RKO (cell line): ENCODE measurements at places on chromosomes 6 and 20.

GRCh38 chr6:21873562-21873961 lies 280.0 kb downstream of the SOX4 start:
- peak; percentile 11 for DNase-seq

DNA sequence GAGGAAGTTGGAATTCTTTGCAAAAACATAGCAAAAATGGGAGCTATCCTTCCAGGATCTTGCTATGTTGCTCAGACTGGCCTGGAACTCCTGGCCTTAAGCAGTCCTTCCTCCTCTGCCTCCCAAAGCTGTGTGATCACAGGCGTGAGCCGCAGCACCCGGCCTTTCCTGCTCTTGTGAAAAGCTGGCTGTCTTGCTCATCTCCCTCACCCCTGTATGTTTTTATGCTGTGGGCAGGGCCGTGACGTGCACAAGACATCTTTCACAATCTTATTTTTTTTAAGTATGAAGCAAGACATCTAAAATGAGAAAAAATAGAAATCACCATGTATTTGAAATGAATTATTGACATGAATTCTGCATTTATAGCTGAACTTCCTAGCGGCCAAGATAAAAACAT lies 110.4 kb downstream of the SAMD5 start:
- DNase-seq: no peak

DNA sequence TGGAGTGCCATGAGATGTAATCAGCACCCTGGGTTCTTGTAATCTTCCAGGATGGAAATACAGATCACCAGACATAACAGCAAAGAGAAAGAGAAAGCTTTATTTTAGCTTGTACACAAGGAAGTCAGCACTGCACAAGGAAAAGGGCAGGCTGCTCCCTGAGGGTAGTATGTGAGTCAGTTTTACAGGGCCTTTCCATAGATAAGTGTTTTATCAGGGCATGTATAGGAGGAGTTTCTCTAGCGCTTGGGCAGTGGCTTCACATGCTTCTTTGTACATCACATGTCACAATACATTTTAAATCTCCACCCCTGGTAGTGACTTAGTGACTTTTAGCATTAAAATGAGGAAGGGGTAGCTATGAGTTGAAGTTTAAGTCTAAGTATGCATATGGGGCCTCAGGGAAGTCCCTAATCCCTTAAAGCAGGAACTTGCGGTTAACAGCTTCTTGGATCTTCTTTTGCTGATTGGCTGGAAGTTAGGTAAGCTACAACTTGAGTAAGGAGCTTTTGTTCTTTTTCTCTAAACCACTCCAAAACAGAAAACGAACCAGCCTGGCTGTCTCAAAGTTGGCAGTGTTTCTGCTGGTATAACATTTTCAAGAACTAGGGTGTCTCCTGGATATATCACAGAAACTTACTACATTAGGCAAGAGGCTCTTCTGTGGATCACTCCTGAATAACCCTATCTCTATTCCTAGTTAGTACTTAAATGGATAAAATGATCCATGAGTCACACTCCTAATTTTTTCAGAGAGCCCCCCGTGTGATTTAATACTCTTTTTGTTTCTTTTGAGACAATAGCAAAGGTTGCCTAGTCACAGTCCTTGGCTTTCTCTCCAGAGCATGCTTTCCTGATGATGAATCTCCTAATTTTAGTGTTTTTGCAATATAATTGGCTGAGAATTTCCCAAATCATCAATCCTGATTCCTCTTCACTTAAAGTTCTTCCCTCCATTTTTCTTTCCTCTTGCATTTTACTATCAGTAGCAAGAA lies 60.2 kb downstream of the MRAP2 start:
- DNase-seq: no peak

- DNase-seq: no peak
These were observed 3.0 kb upstream of the ZSCAN26 start for GRCh38 chr6:28263922-28264321.

DNA sequence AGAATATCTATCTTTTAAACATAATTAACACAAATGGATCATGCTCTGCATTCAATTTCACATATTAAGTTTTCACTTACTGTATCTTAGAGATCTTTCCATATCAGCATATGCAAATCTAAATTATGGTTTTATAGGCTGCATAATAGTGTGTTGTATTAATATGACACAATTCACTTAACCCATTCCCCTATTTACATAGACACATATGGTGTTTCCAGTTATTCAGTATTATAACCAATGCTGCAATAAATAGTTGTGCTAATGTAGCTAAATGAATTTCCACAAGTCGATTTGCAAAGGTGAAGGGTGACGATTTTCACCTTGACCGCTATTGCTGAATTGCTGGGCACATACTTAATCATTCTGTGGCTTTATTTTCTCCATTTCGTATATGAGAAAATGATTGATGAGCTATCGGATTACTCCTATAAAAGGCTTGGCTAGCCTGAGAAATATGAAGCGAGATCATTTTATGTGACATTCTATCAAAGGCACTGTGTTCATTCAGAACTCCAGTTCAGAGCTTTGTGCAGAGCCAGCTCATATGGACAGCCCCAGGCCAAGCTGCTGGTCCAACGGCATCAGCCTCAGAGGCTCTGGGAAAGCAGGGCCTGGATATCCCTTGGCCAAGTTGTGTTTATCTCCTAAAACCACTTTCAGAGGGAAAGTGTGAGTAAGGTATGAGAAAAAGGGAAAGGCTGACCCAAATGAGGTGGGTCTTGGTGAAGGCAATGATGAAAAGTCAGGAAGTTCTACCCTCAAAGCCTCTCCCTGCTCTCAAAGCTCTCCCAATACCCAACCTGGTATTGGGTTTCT lies 50.8 kb downstream of the GFOD1 start:
- DNase-seq: no peak

GRCh38 chr6:22636452-22636851 lies 67.1 kb downstream of the HDGFL1 start:
- DNase-seq: no peak

DNA sequence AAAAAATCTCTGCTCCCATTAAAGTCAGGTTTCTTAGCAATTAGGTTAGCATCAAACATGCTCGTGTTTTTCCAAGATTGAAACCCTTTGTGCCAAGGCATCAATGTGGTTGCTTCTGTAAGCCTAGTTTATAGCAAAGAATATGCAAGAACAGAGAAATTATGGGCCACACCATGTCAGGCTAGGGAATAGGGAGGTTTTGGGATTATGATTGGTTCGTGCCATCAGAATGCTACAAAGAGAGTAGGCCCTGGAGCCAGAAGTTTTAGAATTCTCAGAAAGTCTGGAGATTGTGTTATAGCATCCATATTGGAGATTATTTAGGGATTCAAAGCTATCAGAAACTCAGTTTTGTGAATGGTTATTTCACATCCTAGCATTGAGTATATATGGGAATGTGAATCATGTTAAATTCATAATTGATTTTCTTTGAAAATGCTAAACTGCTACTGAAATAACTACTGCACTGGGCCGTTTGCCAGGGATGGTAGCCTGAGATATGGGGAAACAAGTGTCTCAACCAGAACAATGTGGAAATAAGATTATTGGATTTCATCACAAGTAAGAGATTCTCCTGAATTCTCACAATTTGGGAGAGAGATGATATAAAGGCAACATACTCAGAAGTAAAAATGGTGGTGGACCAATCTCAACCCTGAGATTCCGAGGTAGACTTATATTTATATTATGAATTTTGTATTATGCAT lies 45.3 kb downstream of the ZNF292 start:
- DNase-seq: no peak

- peak; percentile 5 for DNase-seq
These were observed 8.4 kb downstream of the SLC35D3 start for GRCh38 chr6:136930528-136930927.

GRCh38 chr20:46592580-46593362 lies 42.3 kb upstream of the OCSTAMP start:
- DNase-seq: no peak

DNA sequence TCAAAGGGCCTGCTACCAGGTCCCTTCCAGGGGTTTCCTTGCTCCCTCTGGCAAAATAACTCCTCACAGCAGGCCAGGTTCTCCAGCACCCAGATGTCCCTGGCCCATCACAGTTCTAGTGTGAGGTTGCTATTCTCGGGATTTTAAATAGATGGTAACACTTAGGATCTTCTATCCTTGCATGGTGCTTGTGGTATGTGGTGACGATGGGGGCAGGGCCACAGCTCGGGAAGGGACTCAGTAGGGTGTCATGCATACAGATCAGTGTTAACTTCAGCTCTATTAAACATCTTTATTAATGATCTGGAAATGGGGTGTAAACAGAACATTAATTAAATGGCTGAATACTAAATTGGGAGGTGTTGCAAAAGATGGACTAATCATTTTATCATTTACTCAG lies 323.8 kb downstream of the QKI start:
- DNase-seq: no peak

DNA sequence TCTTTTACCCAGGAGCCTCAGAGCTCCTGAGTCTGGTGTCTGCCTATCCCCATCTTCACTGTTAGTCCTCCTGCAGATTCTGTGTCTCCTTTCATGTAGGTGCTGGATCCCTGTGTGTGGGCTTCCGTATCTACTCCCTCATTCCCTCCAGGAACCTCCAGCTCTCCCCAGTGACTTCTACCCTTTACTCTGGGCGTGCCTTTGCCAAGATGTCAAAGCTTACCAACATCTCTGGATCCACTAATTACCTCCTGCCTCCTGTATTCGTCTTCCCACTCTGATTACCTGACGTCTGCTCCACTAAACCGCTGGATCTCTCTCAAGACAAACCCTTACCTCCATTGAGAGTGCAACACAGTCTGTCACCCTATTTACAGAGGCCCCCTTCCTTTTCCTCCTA lies 2.2 kb upstream of the C6orf136 start:
- DNase-seq: no peak

DNA sequence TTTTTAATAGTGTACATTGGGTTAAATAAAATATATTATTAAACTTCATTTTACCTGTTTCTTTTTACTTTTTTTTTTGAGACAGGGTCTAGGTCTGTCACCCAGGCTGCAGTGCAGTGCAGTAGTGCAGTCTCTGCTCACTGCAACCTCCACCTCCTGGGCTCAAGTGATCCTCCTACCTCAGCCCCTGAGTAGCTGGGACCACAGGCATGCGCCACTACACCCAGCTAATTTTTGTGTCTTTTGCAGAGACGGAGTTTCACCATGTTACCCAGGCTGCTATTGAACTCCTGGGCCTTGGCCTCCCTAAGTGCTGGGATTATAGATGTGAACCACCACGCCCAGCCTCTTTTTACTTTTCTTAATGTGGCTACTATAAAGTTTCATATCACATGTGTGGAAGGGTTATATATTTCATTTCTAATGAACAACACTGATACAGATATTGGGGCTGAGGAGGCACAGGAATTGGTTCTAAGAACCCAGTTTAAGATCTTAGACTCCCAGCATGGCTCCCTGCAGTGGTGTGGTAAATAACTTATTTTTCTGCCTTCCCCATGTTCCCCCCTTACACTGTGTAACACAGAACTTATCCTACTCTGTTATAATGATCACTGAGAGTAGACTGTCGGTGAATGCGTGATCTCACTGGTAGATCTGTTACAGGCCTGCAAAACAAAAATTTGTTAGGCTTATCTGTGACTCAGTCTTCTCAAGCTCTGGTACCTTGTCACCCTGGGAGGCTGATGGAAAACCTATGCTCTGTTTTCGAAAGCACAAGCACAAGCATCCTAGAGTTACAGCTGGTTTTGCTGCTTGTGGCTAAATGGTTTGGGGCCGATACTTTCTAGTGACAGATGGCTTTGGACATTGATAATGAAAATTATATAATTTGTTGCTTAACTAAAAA lies 5.8 kb upstream of the ATXN1 start:
- no peak for DNase-seq

DNA sequence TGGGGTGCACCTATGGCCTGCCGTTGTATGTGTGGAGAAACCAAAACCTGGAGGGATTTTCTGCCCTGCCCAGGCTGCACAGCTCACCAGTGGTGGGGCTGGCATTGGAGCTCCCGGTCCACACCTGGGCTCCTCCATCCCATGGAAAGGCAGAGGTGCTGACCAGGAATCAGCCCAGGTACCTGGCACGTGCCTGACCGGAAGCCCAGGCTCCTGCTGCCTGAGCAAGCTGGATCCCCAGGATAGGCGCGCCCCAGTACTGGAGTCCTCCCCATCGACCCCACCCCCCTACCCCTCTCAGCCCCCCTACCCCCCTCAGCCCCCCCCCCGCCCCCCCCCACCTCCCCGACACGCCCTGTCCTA lies 39.9 kb upstream of the HMGA1 start:
- no peak for DNase-seq

- DNase-seq: no peak
These were observed 19.7 kb upstream of the MRPS18A start for GRCh38 chr6:43707269-43707668.

GRCh38 chr6:37125774-37126492 lies 44.0 kb upstream of the PIM1 start:
- DNase-seq: no peak

GRCh38 chr6:117444600-117444999 lies 18.9 kb upstream of the ROS1 start:
- DNase-seq: no peak

DNA sequence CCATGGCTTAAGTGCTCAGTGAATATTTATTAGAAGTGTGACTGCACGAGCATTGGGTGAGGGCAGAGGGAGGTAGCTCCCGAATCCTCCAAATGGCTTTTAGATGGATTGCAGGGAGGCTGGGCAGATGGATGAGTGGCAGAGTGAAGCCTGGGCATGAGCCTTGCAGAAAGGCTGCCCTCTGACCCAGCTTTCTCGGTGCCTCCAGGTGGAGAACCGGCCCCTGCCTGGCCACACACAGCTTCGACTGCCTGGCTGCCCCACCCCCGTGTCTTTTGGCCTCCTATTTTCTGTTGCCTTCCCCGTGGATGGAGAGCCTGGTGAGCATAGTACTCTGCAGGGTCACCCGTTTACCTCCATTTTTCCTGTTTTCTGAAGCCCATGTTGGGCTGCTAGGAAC lies 3.4 kb downstream of the VARS2 start:
- DNase-seq: no peak

DNA sequence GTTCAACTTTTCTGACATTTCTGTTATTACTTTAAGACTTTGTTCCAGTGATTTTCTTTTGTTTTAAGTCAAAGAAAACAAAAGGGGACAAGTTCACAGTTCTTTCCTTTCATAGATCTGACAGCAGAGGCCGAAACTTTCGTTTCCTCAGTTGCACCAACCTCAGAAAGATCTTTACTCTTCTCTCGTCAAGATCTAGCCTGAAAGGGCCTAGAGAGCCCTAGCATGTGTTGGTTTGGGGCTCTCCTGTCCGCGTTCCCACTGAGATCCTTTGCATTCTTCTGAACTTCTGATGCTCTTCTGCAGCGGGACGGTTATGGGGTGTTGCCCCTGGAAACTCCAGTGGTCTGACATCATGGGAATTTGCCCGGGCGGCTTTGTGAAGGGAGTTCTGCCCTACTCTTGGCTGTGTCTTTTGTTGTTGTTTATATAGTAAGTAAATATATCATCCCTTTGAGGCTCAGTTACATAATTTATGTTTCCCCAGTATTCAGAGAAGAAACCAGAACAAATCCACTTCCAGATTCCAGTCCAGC lies 129.1 kb downstream of the SASH1 start:
- DNase-seq: no peak

GRCh38 chr6:90463359-90463758 lies 123.5 kb downstream of the MAP3K7 start:
- no peak for DNase-seq

GRCh38 chr6:53294095-53294494 lies 54.7 kb downstream of the ELOVL5 start:
- no peak for DNase-seq

GRCh38 chr20:64064145-64064698 lies 1.2 kb downstream of the TCEA2 start:
- DNase-seq: no peak

GRCh38 chr6:122701666-122702065 lies 77.8 kb upstream of the FABP7 start:
- no peak for DNase-seq
